ENCODE measurements at places on chromosomes 7 and 10.
A peak's percentile ranks its signal among the peaks of the same experiment; 100 is the strongest.

- no peak for ATAC-seq
These were observed 166.3 kb downstream of the GRID1 start for GRCh38 chr10:86200269-86200668.

GRCh38 chr10:102433619-102434046 is 1.3 kb upstream of the CUEDC2 start:
- ATAC-seq, result no peak

DNA sequence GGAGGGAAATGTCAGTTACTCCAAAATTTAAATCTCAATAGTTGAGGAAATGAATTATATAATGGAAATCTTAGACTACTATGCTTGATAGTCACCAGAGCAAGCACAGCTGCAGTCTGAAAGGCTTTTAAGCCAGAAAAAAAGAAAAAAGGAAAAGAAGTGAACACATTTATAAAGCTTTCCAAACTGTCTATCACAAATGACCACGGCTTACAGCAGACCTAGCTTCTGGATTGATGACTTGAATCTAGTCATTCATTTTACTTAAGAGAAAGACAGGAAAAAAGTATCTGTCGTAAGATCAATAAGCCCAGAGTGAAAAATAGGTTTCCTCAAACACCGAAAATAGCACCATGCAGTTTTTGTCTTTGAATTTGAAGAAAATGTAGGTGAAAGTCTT is 67.9 kb upstream of the OGDHL start:
- ATAC-seq, result no peak

- peak; percentile 62 for ATAC-seq
These were observed 44.8 kb downstream of the PDIA4 start for GRCh38 chr7:148983200-148984146.

DNA sequence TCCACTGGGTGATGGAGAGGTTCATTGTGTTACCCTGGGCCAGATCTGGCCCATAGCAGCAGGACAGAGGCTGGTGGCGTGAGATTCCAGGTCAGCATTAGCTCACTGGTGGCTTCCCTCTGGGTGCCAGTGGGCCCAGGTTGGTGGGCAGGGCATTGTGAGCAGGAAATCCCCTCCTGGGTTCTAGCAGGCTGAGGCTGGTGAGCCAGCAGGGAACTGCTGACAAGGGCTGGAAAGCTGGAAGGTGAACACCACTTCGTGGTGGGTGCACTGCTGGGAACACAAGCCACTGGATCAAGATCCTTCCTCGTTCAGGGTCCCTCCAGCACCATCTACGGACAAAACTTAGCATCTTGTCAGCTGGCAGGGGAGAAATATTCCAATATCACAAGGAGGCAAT is 259.2 kb upstream of the FZD1 start:
- ATAC-seq, result no peak

- no peak for ATAC-seq
These were observed 1.1 kb downstream of the GPRIN2 start for GRCh38 chr10:46555366-46555712.

DNA sequence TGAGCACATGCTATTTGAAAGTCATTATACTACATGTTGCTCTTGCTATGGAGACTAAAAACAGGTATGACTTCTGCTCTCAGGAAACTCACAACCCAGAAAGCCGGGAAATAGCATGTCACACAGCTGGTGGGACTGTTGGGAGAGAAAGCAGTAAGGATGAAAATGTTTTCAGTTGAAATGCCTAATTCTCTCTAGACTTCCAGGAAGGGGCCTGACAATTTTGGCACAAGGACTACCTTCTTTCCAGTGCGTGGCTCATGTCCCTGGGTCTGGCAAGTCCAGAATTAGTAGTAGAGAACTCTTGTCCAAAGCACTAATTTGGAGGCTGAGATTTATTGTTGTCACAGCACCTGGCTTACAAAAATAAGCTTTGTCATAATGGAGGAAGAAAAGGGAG is 567.6 kb downstream of the LRMDA start:
- ATAC-seq, result no peak

DNA sequence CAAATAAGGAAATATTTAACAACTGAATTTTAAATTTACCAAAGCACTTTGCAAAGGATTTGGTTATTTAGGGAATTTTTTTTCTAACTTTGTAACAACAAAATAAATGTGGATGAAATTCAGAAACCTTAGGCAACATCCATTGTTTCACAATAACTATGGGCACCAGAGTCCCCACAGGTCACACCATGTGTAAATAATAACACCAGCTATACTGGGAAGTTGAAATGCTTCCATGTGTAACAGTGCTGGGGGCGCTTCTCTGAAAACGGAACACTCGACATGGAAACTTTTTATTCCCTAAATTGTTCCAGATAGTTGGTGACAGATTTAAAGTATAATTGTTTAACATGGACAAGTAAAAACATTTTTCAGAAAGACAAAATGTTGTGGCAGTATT is 818.6 kb downstream of the TNS3 start:
- no peak for ATAC-seq

- peak; percentile 99 for ATAC-seq
These were observed 29.8 kb downstream of the PLAU start for GRCh38 chr10:73940634-73941221.

DNA sequence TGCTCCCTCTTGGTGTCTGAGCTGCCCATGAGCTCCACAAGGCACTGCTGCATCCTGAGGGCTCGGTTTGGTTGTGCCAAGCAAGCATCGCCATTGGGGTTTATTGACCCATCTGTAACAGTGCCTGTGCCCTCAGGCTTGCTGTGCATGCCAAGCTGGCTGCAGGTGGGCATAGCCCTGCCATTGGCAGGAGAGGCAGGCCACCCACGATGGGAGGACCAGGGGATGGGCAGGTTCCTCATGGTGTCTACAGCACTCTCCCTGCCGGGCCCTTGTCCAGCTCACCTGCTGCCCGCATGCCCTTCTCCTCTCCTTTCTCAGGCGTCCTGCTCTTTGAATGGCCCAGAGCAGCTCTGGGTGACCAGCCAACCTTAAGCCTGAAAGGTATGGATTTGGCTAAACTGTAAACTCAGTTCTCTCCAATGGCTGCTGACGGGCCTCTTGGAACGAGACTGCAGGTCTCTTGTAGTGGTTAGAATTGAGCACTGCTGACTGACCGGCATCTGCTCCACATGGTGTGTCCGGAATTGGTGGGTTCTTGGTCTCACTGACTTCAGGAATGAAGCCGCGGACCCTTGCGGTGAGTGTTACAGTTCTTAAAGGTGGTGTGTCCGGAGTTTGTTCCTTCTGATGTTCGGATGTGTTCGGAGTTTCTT is 17.6 kb downstream of the AKR1E2 start:
- no peak for ATAC-seq

DNA sequence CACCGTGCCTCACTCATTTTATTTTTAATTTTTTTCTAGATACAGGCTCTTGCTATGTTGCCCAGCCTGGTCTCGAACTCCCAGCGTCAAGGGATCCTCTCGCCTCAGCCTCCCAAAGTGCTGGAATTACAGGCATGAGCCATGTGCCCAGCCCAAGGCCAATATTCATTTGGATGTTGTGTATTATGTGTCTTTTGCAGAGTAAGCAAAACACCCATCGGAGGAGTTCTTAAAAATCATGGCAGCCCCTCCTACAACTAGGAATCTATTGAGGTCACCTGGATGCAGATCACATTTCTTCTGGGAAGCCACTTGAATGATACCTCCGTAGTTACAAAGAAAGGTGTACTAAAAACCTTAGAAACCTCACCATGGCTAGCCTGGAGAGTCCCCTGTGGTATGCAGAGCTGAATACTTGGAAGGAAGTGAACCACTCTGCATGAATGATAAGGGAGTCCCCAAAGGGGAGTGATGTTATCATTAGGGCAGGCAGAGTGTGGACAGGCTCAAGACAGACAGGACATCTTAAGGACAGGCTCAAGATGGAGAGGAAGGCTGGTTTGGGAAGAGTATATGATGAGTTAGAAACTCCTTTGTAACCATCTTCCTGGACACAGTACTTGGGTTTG is 185.7 kb downstream of the TAX1BP1 start:
- ATAC-seq, result peak; percentile 84

DNA sequence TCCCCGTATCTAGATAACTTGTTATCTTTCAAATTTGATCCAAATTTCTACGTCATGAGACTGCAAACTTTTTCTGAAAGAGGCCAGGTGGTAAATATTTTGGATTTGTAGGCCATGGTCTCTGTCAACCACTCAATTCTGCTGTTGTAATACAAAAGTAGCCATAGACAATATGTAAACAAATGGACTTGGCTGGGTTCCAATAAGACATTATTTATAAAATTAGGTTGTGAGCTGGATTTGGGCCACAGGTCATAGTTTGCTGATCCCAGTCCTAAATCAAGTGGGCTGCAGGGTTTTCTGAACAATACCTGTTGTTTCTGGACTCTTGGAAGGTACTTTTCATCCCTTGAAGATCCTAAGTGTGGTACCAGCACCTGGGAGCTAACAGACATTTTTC is 1178.0 kb downstream of the SORCS1 start:
- ATAC-seq, result no peak

DNA sequence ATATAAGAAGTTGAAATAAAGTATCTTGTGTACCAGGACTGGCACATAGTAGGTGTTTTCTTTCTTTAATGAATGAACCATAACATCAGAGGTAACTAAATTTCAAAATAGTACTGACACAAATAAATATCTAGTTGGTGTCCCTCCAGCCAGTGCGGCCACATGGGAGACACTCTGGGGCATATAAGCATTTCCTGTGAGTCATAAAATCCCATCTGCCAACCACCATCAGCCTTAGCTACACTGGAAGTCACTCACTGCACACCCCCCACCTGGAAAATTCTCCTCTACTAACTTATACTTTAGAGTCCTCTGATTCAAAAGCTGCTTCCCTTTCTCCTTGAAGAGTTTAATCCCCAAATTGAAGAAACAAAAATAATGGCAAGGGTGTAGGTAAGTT is 32.5 kb downstream of the DYDC1 start:
- ATAC-seq, result no peak

DNA sequence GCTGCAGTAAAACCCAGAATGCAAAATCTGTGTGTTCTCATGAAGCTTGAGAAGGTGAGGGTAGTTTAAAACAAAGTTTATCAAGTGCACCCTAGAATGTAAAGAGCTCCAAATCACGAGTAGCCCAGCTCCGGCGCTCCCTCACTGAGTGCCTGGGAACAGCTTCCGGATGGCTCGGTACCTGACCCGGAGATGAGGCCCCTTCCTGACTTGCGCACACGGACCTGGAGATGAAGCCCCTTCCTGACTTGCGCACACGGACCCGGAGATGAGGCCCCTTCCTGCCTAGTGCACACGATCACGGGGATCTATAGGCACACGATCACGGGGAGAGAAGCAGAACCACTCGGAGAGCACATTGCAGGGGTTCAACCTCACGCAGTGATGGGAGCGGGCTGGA is 322.1 kb upstream of the RNF32 start:
- ATAC-seq, result no peak

GRCh38 chr10:46248651-46249146 is 38.1 kb upstream of the ANTXRL start:
- no peak for ATAC-seq

GRCh38 chr7:44678471-44679179 is 70.0 kb upstream of the ZMIZ2 start:
- no peak for ATAC-seq

- ATAC-seq, result no peak
These were observed 30.1 kb downstream of the TNS3 start for GRCh38 chr7:47551668-47552440.

DNA sequence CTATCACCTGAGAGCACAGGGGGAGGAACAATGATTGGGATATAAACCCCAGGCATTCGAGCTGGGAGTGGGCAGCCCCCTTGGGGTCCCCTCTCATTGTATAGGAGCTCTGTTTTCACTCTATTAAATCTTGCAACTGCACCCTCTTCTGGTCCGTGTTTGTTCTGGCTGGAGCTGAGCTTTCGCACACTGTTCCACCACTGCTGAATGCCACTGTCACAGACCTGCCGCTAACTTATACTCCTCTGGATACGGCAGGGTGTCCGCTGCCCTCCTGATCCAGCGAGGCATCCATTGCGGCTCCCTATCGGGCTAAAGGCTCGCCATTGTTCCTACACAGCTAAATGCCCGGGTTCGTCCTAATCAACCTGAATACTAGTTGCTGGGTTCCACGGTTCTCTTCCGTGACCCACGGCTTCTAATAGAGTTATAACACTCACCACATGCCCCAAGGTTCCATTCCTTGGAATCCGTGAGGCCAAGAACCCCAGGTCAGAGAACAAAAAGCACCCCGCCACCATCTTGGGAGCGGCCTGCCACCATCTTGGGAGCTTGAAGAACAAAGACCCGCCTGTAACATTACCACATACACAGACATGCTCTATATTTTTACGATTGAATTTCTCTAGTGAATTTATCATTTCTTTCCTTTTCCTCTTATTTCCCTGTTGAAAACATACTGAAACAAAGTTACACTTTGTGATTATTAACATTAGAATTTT is 9.0 kb downstream of the ZWINT start:
- ATAC-seq, result no peak

GRCh38 chr10:91316486-91316885 is 93.7 kb upstream of the HECTD2 start:
- no peak for ATAC-seq

All from activated T-helper 17 cell treated with anti-CD3 and anti-CD28 coated beads, Interleukin-2, amount 50 U/mL, for 72 hours (primary cell).